ENCODE measurements at places on chromosomes 7 and 10. TPM values are rescaled to one million over a fixed set of nuclear protein-coding genes. Genes with fewer than 3 reads are reported as not detected.

DNA sequence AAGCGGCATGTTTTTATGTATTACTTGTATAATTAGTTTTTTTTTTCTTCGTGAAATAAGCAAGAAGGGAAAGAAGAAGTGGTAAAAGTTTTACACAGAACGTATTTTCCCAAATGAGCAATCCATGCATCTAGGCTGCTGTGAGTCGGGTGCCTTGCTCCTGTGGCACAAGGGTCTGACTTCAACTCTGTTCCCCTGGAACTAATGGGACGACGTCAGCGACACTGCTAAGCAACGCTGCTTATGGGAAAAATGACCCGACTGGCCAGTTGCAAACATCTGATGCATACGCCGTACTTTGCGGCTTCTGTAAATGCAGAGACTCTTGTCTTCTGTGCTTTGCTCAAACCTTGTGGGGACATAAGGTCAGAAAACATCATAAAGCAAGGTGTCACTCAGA lies 66.3 kb downstream of the MPP7 start:
- no peak overlapping the region for H3K27ac ChIP-seq
- no peak for DNase-seq
- no peaks in the 10 kb centered on the region for H3K4me1 ChIP-seq
- no peak overlapping the region for H3K4me3 ChIP-seq

GRCh38 chr10:110403593-110403992 lies 94.1 kb upstream of the DUSP5 start:
- no peaks in the 10 kb centered on the region for H3K27me3 ChIP-seq
- H3K4me1 ChIP-seq: peaks cover 11% of the 10 kb centered on the region
- H3K36me3 ChIP-seq: no peaks in the 10 kb centered on the region
- DNase-seq: no peak

- no peak overlapping the region for H3K4me3 ChIP-seq
- no peak for DNase-seq
- no peaks in the 10 kb centered on the region for H3K36me3 ChIP-seq
- H3K27me3 ChIP-seq: no peaks in the 10 kb centered on the region
- peak overlapping the region; percentile 44 for H3K27ac ChIP-seq
- H3K4me1 ChIP-seq: peaks cover 9% of the 10 kb centered on the region
Observed at GRCh38 chr10:104895981-104896380, 254.9 kb downstream of the SORCS3 start.

DNA sequence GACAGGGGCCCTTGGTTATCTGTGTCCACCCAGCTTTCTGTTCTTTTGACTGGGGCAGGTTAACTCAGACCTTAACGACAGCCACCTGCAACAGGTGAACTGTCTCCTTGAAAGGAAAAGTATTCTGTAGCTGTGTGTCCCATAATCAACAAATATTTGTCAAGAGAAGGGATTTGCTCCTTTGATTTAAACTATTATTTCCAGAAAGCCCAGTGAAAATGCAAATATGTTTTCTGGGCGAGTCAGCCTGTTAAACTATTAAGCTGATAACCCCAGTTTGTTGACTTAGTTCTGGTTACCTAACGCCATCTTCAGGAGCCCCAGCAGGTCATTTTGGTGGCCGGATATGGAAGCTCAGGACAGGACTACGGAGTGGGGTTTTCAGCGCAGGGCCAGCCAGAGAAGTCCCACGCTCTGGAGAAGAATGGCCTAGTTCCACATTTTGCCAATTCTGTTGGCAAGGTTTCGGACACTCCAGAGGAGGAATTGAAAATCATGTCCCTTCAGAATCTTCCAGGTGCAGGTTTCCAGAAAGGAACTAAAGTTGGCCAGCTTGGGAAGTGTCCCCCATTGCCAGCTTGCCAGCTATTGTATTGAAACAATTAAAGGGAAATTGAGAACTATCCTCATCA lies 54.5 kb downstream of the ADRA2A start:
- H3K4me3 ChIP-seq: no peak overlapping the region
- H3K27ac ChIP-seq: no peak overlapping the region
- H3K27me3 ChIP-seq: peaks cover 4% of the 10 kb centered on the region
- H3K36me3 ChIP-seq: no peaks in the 10 kb centered on the region
- no peak for DNase-seq

DNA sequence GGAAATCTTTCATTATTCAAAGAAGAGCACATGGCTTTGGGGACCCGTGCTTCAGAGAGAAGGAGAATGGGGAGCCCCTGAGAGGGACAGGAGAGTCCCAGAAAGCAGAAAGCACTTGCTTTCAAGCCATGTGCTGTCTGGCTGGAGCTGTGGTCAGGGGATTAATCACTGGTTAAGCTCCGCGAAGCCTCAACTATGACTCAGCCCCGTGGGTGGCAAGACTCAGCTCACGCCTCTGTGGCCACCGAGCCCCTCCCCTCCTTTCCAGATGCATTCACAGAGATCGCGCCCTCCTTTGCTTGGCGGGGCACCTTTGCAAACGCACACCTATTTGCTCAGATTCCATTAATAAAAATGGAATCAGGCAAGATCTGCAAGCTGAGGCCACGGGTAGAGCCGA lies 202.9 kb upstream of the TCERG1L start:
- H3K27ac ChIP-seq: no peak overlapping the region
- peaks cover 8% of the 10 kb centered on the region for H3K4me1 ChIP-seq

DNA sequence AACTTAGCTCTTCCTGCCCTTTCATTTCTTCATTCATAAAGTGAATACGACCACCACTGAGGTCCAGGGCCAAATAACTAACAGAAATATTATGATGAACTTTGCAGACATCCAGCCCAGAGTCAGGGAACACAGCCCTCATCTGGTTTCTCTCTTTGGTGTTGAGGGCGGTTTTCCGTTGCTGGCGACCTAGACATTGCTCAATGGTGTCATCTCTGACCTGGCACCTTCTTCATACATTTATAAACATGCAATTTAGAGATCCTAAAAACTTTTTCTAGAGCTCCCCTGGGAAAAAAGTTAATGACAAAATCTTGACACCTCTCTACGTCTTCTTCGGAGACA lies 324 bp upstream of the TET1 start:
- peaks cover 12% of the 10 kb centered on the region for H3K4me1 ChIP-seq
- peak overlapping the region; percentile 80 for H3K4me3 ChIP-seq
- no peaks in the 10 kb centered on the region for H3K36me3 ChIP-seq
- no peaks in the 10 kb centered on the region for H3K27me3 ChIP-seq
- H3K27ac ChIP-seq: peak overlapping the region; percentile 71

DNA sequence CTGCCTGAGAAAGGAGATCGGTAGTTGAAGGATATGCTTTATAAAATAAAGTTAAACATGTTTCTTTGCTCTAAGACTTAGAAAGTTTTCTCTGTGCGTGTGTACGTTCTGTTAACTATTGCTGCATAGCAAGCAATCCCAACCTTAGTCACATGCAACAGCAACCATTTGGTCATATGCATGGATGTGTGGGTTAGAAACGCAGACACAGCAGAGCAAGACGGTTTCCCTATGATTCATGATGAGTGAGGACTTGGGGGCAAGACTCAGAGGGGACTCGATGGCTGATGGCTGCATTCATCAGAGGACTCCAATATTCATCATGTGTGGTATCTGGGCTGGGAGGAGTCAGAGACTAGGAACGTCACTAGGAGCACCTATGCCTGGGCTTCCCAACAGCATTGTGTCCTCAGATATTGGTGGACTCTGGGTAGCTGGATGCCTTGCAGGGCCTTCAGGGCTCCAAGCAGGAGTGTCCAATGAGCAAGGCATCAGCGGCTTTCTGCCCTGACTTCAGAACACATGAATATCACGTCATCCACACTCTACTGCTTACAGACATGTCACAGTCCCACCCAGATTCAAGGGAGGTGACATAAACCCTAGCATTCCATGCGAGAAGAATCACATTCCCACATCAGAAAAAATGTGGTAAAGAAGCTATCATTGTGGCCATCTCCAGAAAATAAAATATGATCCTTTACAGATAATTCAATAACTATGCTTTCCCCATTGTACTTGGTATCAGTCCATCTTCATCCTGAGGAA lies 731.2 kb downstream of the TNS3 start:
- no peaks in the 10 kb centered on the region for H3K27me3 ChIP-seq
- no peak for DNase-seq
- no peaks in the 10 kb centered on the region for H3K36me3 ChIP-seq
- no peak overlapping the region for H3K4me3 ChIP-seq
- peaks cover 2% of the 10 kb centered on the region for H3K4me1 ChIP-seq
- H3K27ac ChIP-seq: no peak overlapping the region

GRCh38 chr7:143256932-143257331 lies 6.3 kb upstream of the GSTK1 start:
- no peak overlapping the region for H3K4me3 ChIP-seq
- H3K27me3 ChIP-seq: no peaks in the 10 kb centered on the region
- no peak for DNase-seq

DNA sequence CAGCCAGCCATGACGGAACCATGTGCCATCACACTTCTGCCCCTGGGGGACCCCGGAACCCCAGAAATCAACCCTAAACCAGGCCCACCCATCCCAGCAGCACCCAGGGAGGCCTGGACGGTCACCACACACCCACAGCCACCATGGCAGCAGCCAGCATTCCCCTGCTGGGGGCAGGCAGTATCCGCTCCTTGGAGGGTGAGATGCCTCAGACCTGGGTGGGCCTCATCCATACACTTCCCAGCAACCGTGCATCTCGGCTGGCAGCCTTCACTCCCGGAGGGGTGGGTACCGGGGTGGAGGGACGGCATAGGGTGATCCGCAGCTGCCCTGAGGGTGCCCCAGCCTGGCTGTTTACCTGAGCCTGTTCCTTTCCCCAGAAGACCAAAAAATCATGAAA lies 69.1 kb upstream of the FAM20C start:
- DNase-seq: no peak
- H3K36me3 ChIP-seq: no peaks in the 10 kb centered on the region
- H3K4me1 ChIP-seq: peaks cover 45% of the 10 kb centered on the region
- H3K27ac ChIP-seq: no peak overlapping the region
- H3K27me3 ChIP-seq: no peaks in the 10 kb centered on the region

The ADCYAP1R1 gene
- total RNA-seq: 5.8 TPM

The RBM33 gene
- total RNA-seq: 46.2 TPM

DNA sequence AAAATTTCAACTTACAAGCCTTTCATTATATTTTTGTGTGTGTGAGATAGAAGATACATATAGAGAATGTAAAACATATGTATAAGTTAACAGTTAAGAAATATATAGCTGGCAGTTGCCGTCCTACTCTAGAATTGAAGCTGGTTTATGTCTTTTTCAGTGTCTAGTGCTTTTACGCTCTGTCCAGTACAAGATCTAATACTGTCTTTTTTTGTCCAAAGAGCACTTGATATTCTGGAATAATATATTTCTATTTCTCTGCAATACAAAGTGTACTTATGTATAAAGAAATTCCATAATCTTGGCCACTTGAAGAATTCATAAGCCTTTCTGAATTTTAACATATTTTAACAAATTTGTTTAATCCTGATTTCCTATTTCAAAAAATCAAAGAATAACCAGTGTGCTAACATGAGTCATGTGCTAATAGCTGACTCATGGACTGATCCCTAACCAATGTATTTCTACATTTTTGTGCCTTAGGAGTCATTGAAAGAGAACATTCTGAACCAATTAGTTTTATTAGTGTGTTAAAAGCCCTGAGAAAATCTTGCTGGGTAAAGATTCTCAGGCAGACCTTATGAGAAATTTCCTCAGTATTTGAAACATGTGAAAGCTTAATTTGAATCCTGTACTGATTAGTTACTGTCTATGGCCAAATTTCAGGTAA lies 73.2 kb upstream of the CCAR1 start:
- DNase-seq: no peak
- H3K36me3 ChIP-seq: peaks cover 24% of the 10 kb centered on the region
- H3K4me3 ChIP-seq: no peak overlapping the region
- no peak overlapping the region for H3K27ac ChIP-seq
- H3K27me3 ChIP-seq: no peaks in the 10 kb centered on the region

The SPDYE3 gene
- not detected for total RNA-seq

GRCh38 chr10:17214971-17215781 lies 12.9 kb upstream of the VIM start:
- H3K4me3 ChIP-seq: no peak overlapping the region
- no peaks in the 10 kb centered on the region for H3K27me3 ChIP-seq
- H3K4me1 ChIP-seq: no peaks in the 10 kb centered on the region
- H3K27ac ChIP-seq: peak overlapping the region; percentile 68

DNA sequence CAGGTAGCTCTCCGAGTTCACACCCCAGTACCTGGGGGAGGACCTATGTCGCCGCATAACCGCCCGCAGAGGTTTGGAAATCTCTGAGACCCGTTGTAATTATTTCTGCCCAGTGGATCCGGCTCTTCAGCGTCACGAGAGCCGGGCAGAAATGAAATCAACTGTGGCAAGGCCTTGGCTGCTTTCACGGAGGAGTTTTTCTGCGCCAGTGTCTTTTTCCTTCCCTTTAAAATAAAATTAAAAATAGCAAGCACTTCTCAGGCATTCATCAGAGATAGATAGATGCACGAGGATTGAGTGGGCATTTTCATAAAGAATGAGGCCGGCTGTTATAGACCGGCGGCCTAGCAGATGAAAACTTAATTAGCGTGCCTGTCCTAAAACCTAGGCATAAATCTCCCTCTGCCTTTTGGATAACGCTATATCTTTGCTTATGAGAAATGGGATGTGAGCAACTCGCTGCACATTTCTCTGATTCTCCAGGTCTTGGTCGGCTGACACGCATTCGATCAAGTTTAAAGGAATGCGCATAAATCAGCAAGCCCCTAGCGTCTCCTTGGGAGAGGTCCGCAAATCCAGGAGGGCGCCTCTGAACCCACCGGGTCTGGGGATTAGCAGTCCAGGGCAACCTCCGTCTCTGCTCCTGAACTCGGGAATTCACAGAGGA lies 6.4 kb downstream of the HOXA13 start:
- no peaks in the 10 kb centered on the region for H3K36me3 ChIP-seq
- peaks cover 76% of the 10 kb centered on the region for H3K27me3 ChIP-seq

GRCh38 chr10:30882281-30882680 lies 149.4 kb downstream of the ZNF438 start:
- H3K27me3 ChIP-seq: no peaks in the 10 kb centered on the region
- no peaks in the 10 kb centered on the region for H3K36me3 ChIP-seq
- H3K27ac ChIP-seq: no peak overlapping the region

GRCh38 chr7:1326511-1326785 lies 93.8 kb downstream of the UNCX start:
- H3K4me1 ChIP-seq: peaks cover 38% of the 10 kb centered on the region
- no peak overlapping the region for H3K27ac ChIP-seq
- peaks cover 43% of the 10 kb centered on the region for H3K27me3 ChIP-seq
- DNase-seq: no peak
- H3K4me3 ChIP-seq: no peak overlapping the region
- no peaks in the 10 kb centered on the region for H3K36me3 ChIP-seq

DNA sequence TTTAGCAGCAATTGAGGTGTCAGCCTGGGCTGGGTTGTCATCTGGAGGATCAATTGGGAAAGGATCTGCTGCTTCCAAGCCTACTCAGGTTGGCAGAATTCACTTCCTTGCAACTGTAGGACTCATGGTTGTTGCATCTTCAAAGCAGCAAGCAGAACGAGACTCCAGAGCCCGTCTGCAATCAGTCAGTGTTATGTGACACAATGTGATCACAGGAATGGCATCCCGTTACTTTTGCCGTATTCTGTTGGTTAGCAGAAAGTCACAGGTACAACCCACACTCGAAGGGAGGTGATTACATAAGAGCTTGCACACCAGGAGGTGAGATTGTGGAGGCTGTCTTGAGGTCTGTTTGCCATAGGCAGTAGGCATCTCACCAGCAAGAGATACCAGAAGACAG lies 15.4 kb upstream of the LYZL1 start:
- no peaks in the 10 kb centered on the region for H3K36me3 ChIP-seq
- no peak overlapping the region for H3K4me3 ChIP-seq
- H3K4me1 ChIP-seq: no peaks in the 10 kb centered on the region
- DNase-seq: no peak

The GCK gene
- total RNA-seq: 4.4 TPM
